Progenitor cell of endocrine pancreas (in vitro differentiated cells): ENCODE measurements at places on chromosomes 12 and 14. TPM values are rescaled to one million over a fixed set of nuclear protein-coding genes. Genes with fewer than 3 reads are reported as not detected.

The MANSC1 gene
- total RNA-seq, result 30.1 and 30.7 TPM in 2 replicates

The MTRFR gene
- 15.1 and 16.3 TPM in 2 replicates for total RNA-seq

DNA sequence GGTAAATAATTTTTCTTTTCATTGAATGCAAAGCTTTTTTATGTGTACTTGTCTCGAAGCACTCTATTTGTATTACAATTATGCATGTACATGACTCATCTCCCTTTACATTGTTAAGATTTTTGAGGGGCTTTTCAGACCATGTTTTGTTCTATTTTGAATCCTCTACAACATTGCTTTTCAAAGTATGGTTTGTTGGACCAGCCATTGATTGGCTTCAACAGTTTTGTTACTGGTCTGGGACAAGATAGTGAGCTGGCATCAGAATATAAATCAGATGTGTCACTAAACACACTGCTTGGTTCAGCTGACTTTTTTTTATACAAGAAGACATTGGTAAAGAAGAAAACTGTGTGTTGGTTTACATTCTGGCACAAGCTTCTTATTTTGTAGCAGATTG is 122.3 kb downstream of the MON2 start:
- no peak for DNase-seq

DNA sequence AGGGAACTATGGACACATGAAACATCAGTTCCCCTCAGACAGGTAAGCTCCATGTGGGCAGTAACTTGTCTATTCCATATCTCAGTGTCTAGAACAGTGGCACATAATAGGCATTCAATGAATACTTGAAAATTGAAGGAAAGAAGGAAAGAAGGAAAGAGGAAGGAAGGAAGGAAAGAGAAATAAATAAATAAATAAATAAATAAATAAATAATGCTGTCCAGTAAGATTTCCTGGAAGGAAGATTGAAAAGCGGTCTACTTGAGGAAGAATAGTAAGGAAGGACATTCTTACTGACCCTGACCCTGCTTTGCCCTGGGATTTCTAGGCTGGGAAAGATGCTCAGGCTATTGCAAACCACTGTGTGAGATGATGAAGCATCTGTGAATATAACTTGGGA is 91.5 kb downstream of the PTPRR start:
- no peak for DNase-seq

The GPRC5D gene
- not detected in 2 replicates for total RNA-seq

GRCh38 chr14:96167224-96168148 is 37.2 kb upstream of the BDKRB2 start:
- DNase-seq, result no peak

The ZDHHC22 gene
- 0.13 and 0.14 TPM in 2 replicates for total RNA-seq

GRCh38 chr14:100332797-100333196 is 9.7 kb downstream of the SLC25A47 start:
- DNase-seq, result no peak

The STAB2 gene
- not detected in 2 replicates for total RNA-seq

The PLBD1 gene
- 26.1 and 28.3 TPM in 2 replicates for total RNA-seq

- no peak for DNase-seq
Measured at GRCh38 chr12:91059211-91059610, 1.4 kb upstream of the KERA start.

GRCh38 chr12:102120564-102120873 is 536 bp downstream of the PARPBP start:
- DNase-seq, result no peak

The OR6C3 gene
- total RNA-seq, result not detected in 2 replicates

- DNase-seq, result no peak
Measured at GRCh38 chr12:49796155-49796554, 32.1 kb downstream of the NCKAP5L start.

DNA sequence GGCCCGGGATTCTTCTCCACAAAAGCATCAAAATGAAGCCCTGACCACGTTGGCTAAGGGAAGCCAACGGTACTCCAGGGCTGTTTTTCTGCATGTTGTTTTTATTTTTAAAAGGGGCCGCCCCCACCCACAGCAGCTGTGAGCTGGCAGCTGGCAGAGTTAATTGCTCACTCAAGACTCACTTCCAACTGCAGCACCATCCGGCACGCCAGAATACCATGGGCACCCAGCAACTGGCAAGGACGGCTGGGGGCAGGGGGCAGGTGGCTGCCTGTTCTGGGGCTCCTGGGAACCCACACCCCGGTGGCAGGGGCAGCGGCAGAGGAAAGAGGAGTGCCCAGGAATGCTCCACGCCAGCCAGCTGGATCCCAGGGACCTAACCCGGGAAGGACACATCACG is 44.3 kb downstream of the NCOR2 start:
- no peak for DNase-seq

- DNase-seq, result no peak
Measured at GRCh38 chr12:11568762-11569478, 80.6 kb upstream of the ETV6 start.

The CEP170B gene
- 48.9 and 49.3 TPM in 2 replicates for total RNA-seq
